Stimulated activated CD4-positive, alpha-beta T cell treated with anti-CD3 and anti-CD28 coated beads, TNF-alpha, amount 100 ng/mL, for 48 hours (primary cell): ENCODE measurements at places on chromosomes 2 and 18.

GRCh38 chr18:23825978-23826405 lies 136.7 kb downstream of the LAMA3 start:
- DNase-seq, result no peak

GRCh38 chr2:62800618-62801017 lies 95.1 kb downstream of the EHBP1 start:
- DNase-seq, result no peak

DNA sequence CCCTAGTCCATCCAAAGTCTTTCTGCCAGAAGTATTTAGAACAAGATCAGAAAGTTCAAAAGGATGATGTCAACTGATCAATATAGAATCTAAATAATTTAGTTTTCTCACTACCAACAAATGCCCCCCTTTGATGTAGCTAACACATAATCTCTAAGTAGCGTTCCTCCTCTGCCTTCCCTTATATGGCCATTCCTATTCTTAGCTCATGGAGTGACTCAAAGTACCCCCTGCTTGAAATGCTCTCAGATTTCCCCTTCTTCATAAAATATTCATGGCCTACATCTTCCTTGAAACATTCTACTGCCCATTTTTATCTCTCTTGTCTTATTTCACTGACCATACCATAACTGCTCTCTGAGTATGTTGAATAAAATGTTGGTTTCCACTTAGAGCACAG lies 151.5 kb downstream of the UPP2 start:
- no peak for DNase-seq

DNA sequence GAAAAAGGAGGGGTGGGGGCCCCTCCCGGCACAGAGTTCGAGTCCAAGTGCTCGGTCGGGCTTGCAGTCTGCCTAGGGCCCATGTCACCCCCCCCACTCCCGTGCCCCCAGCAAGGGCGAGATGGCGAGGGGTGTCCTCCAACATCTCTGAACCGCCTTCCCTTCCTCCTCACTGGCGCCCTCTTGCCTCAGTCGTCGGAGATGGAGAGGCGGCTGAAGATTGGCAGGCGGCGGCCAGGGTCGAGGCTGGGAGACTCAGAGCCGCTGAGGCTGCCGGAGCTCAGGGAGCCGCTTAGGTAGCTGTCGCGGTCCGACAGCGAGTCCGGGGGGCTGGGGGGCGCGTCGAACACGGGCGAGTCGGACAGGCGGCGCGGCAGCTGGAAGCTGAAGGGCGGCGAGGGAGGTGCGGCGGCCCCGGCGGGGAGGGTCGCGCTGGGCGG lies 2.3 kb downstream of the ZFP36L2 start:
- peak; percentile 66 for DNase-seq

GRCh38 chr2:44884677-44885076 lies 56.8 kb upstream of the SIX3 start:
- DNase-seq, result no peak

- no peak for DNase-seq
These were observed 339.6 kb upstream of the LRATD1 start for GRCh38 chr2:14292964-14293363.

GRCh38 chr18:46481048-46481846 lies 175.8 kb downstream of the LOXHD1 start:
- DNase-seq, result peak; percentile 12

DNA sequence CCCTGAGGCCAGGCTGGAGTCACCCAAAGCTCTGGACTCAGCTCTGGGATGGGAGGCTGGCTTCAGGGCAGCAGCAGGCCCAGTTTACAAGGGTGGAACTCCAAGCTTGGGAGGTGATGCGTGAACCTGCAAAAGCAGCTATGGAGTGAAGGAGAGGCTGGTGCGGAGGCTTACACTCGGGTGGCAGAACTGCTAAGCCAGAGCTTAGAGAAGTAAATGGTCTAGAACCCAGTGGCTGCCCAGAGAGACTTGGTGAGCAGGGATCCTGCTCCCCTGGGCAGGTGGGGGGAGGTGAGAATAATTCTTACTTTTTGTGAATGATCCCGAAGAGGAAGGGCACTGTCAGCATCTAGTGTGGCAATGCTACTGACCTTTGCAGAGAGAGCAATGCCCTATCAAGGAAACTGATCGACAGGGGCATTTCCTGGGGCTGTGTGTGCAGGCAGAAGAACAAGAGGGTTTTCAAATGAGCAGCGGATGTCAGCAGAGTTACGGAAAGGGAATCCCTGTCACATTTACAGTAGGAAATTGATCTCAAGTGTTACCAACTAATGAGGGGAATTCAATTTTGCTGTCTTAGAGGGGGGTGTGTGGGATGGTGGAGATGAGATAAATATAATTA lies 80.4 kb downstream of the TGFA start:
- DNase-seq, result no peak

GRCh38 chr2:226906163-226906693 lies 70.4 kb downstream of the RHBDD1 start:
- DNase-seq, result no peak

- DNase-seq, result no peak
These were observed 230.7 kb downstream of the KCNH7 start for GRCh38 chr2:162607915-162608314.

GRCh38 chr18:58639751-58640427 lies 11.0 kb upstream of the ALPK2 start:
- no peak for DNase-seq

DNA sequence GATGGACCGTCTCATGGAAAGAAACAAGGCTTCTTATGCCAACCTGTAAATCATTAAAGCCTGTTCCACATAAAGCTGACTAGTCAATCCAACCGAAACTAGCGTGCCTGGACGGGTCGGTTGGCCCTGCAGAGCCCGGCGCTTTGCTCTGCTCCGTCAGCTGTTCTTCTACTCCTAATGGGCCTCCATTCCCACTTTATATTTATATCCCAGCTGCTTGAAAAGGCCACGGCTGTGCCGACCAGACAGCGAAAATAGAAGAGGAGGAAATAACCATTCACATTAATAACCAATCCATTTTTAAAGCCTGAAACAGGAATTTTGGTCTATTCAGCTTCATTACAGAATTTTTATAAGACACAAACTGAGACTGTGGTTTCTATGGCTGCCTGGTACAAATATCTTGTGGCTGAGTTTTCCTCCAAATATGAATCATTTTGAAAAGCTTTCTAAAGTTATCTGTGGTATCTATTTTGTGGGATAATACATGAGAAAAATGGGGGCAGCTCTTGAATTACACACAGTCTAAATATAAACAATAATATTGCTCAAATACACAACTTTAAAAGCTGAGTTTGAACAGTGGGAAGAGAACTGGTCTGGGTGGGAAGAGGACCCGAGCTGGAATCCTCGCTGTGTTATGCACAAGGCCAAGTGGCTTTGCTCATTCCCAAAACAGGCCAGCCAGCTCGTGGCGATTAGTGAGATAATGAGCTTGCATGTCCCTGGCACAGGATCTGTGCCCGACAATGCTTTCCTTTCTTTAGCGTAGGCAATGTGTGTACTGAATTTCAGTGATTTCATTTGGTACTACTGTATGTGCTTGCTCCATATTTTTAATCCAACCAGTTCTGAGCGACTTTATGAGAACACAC lies 10.5 kb upstream of the FAM124B start:
- DNase-seq, result no peak

- DNase-seq, result no peak
These were observed 85.3 kb upstream of the RAB27B start for GRCh38 chr18:54742659-54743604.

GRCh38 chr2:194380011-194380410 lies 1277.0 kb upstream of the SLC39A10 start:
- DNase-seq, result no peak

GRCh38 chr2:184541591-184541990 lies 56.7 kb upstream of the ZNF804A start:
- no peak for DNase-seq

- DNase-seq, result no peak
These were observed 134.5 kb upstream of the CAB39 start for GRCh38 chr2:230578106-230578505.

DNA sequence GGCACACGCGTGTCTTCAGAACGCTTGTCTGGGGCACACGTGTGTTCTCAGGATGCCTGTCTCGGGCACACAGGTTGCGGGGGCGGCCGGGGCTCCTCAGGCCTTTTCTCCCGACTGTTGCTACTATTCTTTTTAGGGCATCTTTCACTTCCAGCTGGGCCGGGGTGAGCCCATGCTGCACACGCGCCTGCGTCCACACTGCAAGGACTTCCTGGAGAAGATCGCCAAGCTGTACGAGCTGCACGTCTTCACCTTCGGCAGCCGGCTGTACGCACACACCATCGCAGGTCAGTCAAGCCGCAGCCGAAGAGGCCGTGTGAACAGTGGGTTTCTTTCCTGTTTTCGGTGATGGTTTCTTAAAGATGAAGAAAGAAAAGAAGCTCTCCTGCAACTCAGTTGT lies 25.0 kb downstream of the CTDP1 start:
- DNase-seq, result no peak

GRCh38 chr2:148594216-148594615 lies 50.3 kb upstream of the EPC2 start:
- no peak for DNase-seq

DNA sequence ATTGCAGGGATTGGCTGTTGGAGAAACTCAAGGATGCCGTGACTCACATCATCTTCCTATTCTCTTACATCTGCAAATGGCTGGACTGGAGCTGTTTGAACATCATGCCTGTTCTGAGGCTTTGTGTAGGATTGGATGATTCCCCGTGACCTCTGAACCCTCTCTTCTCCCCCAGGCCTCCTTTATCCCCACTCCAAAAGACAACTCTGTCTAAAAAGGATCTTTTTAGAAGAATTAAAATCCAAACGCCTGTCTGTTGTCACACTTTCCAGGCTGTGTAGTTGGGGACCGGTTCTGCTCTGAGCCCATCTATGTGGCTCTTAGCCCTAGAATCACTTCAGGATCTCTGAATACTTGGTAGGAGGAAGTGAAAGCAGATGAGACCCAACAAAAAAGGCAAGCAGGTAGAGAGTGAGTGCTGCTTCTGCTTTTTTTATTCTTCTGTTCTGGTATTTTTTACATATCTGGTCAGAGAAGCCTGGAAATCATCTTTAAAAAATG lies 565 bp downstream of the SP140 start:
- DNase-seq, result no peak

DNA sequence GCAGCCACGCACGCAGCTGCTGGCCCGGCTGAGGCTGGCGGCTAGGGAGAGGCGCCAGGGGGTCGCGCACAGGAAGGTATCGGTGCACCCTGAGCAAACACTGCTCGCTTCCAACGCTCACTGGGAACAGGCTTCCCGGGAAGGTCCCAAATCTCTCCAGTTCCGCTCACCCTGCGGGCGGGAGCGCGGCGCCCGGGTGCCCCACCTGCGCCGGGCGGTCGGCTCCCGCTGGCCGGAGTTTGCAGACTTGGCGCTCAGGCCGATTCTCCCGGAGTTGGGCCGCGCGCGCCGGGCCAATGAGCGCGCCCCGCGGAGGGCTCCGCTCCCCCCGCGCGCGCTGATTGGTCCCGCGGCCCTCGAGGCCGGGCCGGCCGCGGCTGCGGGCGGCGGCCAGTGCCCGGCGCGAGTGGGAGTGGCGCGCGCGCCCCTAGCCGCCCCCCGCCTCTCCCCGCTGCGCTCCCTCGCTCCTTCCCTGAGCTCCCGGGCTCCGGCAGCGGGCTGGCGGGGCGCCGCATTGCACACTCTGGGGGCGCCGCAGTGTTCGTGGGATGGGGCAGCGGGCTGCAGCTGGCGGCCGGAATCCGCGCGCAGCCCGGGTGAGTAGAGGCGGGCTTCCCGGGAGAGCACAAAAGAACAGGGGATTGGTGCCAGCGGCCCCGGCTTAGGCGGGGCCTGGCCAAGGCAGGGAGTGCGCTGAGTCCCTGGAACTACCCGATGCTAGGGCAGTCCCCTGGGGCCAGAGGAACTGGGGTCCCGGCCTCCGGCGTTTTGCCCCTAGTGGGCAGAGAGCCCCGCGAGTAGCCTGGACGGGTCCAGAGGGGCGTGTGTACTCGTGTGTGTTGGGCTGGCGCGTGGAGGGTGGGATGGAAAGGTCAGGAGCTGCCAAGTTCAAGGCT lies at the start of gene LYPD6:
LYPD6 (plus strand) TSS at position 461 of the 896 bp plus-strand sequence. CDS start 107,122 bp downstream, outside the sequence.
- no peak for DNase-seq

GRCh38 chr18:2971741-2972552 lies 41.0 kb downstream of the LPIN2 start:
- DNase-seq, result peak; percentile 65

GRCh38 chr2:82289446-82289845 lies 1984.9 kb upstream of the LRRTM1 start:
- DNase-seq, result no peak

DNA sequence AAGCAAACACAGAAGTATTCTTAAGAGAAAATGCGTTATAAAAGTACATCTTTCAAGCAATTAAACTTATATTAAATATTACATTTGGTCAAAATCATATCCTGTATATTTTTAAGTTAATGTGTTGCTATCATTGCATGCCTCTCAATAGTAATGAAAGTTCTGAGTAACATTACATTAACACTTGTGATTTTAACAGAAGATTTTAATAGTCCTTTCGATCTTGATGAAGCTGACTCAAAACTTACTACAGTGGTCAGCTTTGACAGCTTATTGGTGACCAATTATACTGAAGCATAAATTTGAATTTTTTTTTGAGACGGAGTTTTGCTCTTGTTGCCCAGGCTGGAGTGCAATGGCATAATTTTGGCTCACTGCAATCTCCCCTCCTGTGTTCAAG lies 303.3 kb downstream of the GALR1 start:
- DNase-seq, result no peak

DNA sequence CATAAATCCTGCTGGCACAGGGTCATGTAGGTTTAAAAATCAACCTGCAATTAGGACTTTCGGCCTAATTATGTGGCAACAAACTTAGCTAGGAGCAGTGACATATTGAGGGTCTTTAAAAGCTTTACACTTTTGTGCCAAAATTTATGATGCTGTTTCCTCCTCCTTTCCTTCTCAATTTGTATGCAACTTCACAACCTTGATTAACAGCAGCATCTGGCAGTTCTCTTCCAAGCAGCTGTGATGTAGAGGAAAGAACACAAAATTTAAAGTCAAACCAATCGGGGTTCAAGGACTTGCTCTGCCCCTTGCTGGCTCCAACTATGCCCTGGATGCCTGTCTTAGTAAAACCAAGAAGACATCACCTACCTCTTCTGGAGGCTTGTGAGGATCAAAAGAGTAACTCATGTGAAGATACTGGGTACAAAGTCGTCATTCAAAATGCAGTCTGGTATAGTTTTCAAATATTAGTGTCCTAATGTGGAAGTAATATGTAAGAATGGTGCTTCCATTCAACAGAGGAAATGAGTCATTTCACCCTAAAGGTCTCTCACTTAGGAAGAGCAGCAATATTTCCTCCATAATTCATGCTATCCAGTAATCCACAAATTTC lies 94.7 kb downstream of the ANKRD44 start:
- DNase-seq, result no peak

- no peak for DNase-seq
These were observed 1109.7 kb downstream of the LRP1B start for GRCh38 chr2:141021109-141021508.
